ENCODE measurements at places on chromosomes 3 and 15.
A peak's percentile ranks its signal among the peaks of the same experiment; 100 is the strongest.

DNA sequence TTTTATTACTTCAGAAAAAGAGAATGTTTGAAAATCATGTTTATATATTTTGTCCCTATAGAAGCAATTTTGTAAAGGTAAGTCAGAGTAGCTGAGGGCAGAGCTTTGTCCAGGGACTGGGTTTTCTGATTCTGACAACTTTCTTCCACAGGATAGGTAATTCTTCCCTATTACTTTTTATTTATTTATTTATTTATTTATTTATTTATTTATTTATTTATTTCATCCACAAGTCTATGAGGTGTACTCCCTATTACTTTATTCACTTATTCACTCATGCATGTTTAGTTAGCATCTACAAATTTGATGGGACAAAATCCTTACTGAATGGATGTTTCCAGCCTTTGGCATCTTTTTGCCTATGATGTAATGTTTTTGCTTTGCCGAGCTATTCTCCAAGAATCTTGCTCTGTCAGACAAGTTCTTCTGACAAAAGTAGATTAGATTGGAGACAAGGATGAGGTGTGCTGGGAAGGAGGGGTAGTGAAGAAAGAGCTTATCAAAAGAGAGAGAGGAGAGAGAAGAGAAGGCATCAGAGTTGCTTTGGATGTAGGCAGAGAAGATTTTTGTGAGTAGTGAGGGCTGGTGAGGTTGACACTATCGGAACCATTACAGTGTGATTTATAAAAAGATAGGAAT is 119.4 kb downstream of the SPATA16 start:
- DNase-seq, result no peak

DNA sequence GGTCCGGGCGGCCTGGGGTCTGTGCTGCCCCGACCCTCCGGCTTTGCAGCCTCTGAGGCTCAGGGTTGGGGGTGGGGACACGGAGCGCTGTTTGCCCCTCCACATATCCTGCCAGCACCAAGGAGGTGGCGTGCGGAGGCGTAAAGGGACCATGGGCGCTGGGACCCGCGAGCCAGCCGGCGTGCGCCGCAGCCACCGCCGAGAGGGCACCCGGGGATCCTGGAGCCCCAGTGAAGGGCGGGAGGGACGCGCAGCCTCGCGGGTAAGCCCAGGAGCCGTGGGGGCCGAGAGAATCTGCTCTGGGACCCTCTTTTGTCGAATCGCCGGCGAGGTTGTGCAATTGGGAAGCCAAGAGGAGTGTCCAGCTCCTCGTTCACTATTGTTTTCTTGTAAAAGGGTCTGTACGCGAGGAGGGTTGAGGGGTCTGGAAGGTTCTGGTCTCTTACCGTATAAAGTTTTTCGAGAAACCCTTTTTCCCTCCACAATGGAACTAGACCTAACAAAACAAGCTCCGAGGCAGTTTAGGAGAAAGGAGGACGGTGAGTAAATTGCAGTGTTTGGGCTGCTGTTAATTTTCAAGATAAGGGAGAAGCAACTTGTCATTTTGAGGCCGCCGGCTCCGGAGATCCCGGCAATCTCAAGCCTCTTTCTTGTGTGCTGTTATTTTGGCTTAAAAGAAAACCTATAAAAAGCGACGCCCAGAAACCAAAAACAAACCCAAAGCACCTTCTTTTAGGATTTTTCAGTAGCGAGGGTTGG is 29.9 kb upstream of the ST3GAL6 start:
- peak; percentile 41 for DNase-seq

DNA sequence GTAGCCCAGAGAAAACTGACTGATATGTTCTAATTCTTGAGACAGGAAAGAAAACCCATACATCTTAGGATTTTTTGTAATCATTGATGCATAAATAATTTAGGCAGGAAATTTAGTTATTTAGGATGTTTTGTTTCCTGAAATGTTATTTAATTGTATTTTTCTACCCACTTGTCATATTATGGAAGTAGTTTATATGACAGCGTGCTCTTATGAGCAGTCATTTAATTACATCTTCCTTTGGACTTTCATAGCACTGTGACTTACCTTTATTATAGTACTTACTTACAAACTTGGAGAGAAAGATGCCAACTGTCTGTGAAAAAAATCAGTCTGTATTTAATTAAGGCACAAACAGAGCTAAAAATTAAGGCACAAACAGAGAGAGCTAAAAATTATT is 65.0 kb downstream of the AKAP13 start:
- DNase-seq, result no peak

DNA sequence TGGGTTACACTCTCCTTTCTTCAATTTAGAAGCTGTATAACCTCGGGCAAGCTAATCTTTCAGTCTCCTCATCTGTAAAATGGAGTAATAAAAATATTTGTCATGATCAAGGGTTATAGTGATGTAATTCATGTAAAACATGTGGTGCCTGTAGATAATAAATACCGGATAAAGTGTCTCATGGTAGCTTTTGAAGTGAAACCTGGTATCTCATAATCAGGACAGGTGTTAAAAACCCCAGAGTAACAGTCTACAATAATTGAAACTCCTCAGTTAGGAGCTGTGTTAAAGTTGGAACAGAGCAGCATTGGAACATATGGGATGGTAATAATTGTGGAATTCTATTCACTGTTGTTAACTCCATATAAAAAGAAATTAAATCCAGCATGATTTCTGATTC is 884 bp upstream of the KNL1 start:
- DNase-seq, result no peak

DNA sequence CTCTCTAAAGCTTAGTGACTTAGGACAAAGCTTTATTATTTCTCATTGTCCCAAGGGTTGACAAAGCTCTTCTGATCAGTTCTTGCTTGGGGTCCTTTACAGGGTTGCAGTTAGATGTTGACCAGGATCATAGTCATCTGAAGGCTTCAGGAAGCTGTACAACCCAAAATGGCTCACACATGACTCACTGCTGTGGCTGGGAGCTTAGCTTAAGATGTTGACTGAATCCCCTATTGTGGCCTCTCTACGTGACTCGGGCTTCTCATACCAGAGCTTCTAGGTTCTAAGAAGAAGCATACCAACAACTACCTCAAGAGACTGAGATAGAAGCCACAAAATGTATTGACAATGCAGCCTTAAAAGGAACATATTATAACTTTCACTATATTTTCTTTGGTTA is 569.6 kb upstream of the ROBO2 start:
- no peak for DNase-seq

- no peak for DNase-seq
These were observed 379.7 kb downstream of the TIGIT start for GRCh38 chr3:114673481-114673880.

DNA sequence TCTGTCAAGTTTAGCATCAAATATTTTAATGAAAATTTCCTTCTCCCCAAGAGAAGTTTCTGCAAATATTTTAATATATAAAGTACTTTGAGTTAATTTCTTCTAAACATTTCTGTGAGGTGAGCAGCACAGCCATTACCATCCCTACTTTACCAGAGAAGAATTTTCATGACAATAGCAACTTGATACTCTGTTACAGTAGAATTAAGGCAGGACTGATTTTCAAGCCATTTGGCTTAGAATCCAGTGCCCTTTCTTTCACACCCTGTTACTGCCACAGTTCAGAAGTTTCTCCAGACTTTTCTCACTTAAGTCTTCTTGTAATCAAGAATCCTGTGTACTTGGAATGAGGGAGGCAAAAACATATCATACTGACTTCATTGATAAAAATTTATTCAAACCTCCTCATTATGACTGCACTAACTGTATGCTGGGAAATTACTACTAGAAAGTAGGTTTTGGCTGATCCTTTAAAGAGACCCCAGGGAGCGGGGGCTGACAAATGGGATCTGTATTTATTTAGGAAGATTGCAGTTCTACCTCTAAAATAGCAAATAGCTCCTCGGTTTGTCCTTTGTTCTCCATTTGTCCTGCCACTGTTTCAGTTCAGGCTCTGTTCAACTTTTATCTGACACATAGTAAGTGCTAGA is 557.0 kb upstream of the SGO1 start:
- no peak for DNase-seq

GRCh38 chr3:69370156-69370883 is 15.6 kb downstream of the FRMD4B start:
- peak; percentile 19 for DNase-seq

Measured in stimulated activated CD4-positive, alpha-beta T cell treated with anti-CD3 and anti-CD28 coated beads, Interleukin-15, amount 100 ng/mL, for 24 hours (primary cell).